ENCODE measurements at places on chromosomes 16 and 17.

- DNase-seq = peak; percentile 61
Measured at GRCh38 chr17:48954300-48954755, 9.7 kb upstream of the SNF8 start.

- no peak for DNase-seq
Measured at GRCh38 chr16:12409700-12410099, 394.0 kb downstream of the CPPED1 start.

- no peak for DNase-seq
Measured at GRCh38 chr17:64728041-64728695, 66.1 kb upstream of the SMURF2 start.

DNA sequence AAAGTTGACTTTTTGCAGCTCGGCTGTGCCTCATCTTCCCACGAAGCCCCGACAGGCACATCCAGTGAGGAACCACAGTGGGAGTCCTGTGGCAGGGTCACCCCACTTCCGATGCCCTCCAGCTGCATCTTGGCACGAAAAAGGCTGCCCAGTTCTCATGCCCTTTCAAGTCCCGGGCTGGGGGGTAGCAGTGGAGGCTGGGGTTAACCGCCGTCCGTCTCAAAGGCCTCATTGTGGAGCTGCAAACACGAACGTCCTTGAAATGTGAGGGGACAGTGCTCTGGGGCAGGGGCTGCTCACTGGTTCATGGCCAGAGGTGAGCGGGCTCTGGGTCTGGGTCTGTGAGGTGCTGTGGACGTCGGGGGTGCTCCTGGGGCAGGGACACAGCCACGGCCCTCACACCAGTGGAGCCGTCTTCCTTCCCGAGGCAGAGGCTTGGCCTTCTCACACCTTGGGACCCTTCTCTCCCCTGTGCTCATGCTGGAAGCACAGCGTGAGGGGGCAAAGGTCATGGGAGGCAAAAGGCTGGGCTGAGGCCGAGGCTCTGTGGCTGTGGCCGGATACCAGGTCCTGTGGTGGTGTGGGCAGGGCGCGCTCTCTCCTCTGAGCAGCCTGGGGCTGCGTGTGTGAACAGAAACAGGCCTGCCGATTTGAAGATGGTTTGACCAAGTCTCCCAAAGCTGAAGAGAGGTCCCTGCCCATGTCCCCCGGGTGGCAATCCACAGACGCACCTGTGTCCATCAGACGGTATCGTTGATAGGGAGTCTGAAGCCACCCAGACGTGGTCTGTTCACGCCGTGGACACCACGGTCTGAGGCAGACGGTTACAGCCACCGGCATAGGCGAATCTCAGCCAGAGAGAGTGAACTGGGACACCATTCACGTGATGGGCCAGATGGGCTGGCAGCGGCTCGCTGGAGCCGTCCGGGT, 3.1 kb upstream of the MC1R start:
- no peak for DNase-seq

GRCh38 chr17:72606656-72607055, 485.8 kb downstream of the SLC39A11 start:
- DNase-seq = no peak

DNA sequence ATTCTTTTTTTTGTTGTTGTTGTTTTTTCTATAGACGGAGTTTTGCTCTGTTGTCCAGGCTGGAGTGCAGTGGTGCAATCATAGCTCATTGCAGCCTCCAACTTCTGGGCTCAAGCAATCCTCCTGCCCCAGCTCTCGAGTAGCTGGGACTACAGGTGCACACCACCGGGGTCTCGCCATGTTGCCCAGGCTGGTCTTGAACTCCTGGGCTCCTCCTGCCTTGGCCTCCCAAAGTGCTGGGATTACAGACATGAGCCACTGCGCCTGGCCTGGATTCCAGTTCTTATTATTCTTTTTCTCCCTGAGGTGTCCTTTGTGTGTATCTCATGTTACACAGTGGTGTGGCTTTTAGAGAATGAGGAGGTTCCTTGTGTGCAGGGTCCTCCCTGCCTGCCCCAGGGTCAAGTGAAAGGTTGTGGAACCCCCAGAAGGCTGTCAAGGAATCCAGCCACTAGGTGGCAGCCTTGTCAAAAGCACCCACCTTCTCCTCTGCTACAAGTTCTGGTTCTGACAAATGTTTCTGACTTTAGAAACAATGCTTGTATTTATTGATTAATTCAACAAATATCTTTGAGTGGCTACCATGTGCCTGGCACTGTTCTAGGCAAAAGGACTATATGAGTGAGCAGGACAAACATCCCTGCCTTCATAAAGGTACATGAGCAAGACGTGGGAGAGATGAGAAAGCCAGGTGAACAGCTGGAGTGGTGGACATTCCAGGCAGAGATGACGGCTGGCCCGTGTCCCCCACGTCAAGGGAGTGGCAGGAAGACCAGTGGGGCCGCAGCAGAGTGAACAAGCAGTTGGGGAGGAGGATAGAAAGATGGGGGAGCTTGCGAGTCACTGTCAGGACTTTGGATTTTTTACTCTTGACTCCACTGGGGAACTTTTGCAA, 112.4 kb downstream of the SPECC1 start:
- DNase-seq = peak; percentile 89

- peak; percentile 63 for DNase-seq
Measured at GRCh38 chr17:9028202-9028987, 7.1 kb downstream of the NTN1 start.

- no peak for DNase-seq
Measured at GRCh38 chr16:27323781-27324561, 10.2 kb downstream of the IL4R start.

- peak; percentile 70 for DNase-seq
Measured at GRCh38 chr16:81616321-81617020, 162.6 kb upstream of the PLCG2 start.

GRCh38 chr17:81926451-81927151, 934 bp downstream of the MAFG start:
- peak; percentile 85 for DNase-seq

DNA sequence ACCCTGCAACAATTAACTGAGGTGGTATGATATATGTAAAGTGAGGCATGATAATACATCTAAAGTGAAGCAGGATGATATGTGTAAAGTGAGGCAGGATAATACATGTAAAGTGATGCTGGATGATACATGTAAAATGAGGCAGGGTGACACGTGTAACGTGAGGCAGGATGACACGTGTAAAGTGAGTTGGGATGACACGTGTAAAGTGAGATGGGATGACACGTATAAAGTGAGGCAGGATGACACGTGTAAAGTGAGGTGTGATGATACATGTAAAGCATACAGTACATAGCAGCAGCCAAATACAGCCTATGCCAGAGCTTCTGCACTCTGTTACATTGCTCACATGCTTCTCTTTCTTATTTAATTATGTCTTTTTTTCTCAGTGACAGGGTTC, 184.4 kb upstream of the FOXF1 start:
- DNase-seq = no peak

DNA sequence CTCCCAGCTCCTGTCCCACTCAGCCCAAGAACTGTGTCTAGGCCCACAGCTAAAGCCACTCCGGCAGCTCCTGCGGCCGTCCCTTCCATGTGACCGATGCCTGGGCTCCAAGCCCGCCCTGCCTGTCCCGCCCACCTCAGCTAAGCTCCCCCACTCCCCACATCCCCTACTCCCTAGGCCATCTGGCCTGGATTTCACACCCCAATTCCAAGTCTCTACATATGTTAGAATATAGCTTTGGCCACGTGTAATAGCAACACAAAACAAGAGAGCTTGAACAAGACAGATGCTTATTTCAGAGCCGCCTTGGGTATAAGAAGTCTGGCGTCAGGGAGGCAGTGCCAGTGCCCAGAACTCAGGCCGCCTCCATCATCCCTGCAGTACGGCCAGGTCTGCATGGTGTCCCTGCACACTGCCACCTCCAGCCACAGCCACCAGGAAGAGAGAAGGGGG, 30.0 kb upstream of the USP22 start:
- no peak for DNase-seq

DNA sequence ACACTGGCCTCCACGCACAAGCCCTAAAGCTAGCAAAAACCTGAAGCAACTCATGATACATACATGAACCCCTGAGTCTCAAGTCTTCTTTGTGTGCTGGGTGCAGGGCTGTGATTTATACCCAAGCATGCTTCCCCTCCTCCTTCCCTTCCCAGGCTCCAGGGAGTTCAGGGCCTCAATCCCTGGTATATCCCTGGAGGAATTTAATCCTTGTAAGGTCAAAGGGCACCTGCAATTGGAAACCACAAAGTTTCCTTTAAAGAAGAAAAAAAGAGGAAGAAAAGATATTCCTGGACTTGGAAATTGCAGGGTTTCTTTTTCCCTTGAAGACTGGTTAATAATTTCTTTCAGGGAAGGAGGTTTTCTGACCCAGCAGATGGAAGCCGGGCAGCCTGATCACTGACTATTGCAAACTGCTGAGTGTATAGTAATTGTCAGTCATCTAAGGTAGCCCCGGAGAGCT, 182.3 kb downstream of the AATF start:
- DNase-seq = peak; percentile 52

DNA sequence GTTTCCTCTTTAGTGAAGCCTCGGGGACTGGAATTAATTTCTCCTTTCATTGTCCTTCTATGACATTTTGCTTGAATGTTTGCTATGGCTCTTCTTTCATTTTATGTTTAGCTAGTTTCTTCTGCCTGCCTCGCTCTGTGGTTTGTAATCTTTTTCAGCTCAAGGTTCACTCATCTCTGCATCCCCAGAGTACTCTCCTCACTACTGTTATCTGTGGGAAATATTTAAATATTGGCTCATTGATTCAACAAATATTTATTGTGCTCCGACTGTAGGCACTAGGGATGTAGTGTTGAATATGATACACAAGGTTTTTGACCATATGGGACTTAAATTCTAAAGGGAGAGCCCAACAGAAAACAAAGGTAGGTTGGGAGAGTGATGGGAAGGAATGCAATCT, 195.9 kb downstream of the PHKB start:
- DNase-seq = no peak

DNA sequence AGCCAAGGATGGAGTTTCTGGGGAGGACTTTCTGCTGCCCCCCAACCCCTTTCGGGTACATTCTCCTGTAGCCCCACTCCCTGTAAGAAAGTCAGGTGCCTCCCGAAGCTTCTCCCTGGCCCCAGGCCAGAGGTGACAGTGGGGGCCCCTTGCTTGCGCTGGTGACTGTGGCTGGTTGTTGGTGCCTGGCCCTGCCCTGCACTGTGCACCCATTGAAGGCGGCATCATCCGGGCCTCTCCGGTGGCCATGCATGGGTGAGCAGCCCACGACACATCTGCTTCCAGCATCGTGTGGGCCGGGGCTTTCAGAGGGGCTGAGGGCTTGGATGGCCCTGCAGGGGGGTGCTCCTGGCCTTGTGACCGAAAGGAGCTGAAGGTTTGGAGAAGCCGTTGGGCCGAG, 297.0 kb downstream of the SEC14L1 start:
- DNase-seq = no peak

Data from ELF-1 (cell line).